ENCODE measurements at places on chromosomes 13 and 19.

DNA sequence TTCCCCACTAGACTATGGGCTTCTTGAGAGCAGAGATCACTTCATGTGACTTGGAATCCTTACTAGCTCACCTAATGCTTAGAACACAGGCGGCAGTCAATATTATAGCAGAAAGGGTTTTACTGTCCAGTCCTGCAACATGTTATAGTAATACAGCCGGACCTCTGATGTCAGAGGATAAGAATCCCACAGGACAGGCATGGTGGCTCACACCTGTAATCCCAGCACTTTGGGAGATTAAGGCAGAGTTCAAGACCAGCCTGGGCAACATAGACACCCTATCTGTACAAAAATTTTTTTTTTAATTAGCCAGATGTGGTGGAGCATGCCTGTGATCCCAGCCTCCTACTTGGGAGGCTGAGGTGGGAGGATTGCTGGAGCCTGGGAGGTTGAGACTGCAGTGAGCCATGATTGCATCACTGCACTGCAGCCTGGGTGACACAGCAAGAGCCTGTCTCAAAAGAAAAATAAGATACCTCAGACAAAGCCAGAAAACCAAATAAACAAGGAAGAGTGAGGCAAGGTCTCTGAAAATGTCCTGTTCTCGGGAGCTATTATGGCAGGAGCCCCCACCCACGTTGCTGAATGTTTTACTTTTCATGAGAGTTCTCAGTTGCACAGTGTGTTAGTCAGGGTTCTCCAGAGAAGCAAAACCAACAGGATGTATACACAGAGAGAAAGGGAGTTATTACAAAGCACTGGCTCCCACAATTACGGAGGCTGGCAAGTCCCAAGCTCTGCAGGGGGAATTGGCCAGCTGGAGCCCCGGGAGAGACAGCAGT, 100.8 kb downstream of the UBL3 start:
- no peak for DNase-seq

DNA sequence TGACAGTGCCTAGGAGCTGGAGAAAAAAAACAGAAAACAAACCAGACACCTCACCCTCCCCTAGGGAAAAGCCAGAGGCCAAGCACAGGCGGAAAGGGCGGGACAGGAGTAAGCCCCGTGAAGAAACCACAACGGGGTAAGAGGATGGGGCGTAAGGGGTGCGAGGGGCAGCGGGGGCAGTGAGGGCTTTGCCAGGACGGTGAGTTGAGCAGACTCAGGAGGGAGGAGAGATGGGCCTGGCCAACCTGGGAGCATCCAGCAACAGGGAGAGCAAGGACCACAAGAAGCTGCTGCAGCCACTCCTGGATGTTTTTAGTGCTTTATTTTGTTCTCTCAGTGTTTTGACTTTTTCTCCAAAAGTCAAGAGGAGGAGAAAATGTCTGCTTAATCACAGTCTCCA, 114.1 kb upstream of the SOX1 start:
- no peak for DNase-seq

DNA sequence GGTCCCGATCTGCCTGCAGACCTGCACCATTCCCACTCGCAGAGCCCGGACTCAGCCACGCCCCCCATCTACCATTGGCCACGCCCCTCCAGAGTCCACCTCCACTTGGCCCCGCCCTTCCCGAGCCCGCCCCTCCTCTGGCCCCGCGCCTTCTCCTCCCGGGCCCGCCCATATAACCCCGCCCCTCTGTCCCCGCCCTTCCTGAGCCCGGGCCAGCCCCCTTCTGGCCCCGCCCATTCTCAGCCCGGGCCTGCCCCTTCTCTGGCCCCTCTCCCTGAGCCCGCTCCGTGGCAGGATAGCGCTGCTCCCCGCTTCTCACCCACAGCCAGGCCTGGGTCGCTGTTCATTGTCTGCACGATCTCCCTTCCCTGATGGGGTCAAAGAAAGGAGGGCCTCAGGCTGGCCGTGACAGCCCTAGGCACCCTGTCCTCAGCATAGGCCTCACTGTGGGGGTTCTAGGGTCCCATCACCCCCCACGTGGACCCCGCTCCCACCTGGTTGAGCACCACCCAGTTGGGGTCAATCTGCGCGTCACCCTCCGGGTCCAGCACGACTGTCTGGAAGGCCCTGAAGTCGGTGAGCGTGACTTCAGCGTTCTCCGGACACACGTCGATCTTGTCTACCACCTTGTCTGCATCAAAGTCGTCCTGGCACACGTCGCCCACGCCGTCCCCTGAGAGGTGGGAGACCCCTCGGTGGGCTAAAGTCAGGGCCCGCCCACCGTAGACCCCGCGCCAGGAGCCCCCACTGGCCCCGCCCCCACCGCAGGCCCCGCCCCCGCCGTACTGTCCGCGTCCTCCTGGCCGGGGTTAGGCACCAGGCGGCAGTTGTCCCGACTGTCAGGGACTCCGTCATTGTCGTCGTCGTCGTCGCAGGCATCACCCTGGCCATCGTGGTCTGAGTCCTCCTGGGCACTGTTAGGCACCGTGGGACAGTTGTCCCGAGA, 5.7 kb downstream of the COMP start:
- DNase-seq, result peak; percentile 81

- no peak for DNase-seq
Observed at GRCh38 chr13:29507356-29507755, 88.1 kb downstream of the SLC7A1 start.

- DNase-seq, result peak; percentile 29
Observed at GRCh38 chr19:10896851-10897526, 25.6 kb downstream of the CARM1 start.

DNA sequence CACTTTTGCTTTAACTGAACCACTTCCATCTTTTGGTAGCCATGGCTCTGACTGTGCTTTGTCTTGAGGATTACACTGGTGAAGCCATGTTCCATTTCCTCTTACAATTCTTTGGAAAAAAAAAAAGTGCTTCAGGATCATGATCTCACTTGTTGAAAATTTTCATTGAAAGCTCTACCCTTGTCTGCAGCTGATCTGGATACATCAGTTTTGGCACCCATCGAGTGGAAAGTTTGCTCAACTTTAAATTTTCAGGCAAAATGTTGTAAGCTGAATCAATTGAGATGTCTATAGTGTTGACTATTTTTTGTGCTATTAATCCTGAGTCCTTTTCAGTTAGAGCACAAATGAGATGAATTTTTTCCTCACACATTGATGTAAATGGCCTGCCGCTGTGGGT, 48.3 kb upstream of the RFXAP start:
- DNase-seq, result no peak

- no peak for DNase-seq
Observed at GRCh38 chr13:32548837-32549236, 10.2 kb upstream of the N4BP2L2 start.

DNA sequence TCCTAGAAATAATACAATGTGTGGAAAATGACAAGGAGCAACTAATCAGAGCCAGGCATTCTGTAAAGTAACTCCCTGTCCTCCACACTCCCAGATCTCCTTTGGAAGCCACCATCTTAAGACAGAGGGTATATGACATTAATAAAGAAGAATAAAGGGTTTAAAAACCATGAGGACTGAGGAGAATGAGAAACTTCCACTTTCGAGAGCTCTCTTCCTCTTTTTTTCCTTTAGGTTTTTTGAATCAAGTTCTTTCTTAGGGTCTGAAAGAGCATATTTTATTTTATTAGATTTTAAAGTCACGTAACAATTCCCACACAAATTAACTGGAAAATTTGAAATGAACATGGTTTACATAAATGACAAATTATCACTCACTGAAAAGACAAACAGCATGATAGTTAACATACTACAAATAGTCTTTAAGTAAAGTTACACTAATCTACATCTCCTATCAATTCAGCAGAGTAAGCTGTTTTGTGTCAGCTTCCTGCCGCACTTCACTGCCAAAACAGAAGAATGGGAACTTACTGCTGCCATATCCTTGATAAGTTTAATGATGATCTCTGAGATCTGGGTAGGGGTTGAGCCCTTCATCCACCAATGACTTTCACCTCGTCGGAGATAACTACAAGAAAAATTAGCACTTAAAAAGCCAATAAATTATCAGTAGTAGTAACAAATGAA, 38.6 kb upstream of the FBXL3 start:
- DNase-seq, result no peak

- DNase-seq, result no peak
Observed at GRCh38 chr13:23765531-23765930, 123.7 kb downstream of the MIPEP start.

DNA sequence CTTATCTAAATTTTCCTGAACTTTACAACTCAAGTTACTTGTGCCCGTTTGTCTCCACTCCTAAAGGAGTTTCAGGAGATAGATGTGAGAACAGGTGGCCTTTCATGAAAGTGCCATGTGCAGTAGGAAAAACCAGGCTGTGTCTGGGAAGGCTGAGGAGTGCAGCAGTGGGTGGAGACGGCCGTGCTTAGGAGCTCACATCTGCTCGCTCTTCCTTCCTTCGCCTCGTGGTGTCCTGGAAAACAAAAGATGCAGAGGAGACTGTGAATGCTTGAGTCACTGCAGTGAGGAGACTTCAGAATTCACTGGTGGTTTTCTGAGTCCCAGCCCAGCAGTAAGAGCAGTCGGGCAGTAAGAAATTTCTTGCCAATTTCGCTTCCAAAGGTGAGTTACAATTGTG, 138.4 kb upstream of the RNF113B start:
- no peak for DNase-seq

DNA sequence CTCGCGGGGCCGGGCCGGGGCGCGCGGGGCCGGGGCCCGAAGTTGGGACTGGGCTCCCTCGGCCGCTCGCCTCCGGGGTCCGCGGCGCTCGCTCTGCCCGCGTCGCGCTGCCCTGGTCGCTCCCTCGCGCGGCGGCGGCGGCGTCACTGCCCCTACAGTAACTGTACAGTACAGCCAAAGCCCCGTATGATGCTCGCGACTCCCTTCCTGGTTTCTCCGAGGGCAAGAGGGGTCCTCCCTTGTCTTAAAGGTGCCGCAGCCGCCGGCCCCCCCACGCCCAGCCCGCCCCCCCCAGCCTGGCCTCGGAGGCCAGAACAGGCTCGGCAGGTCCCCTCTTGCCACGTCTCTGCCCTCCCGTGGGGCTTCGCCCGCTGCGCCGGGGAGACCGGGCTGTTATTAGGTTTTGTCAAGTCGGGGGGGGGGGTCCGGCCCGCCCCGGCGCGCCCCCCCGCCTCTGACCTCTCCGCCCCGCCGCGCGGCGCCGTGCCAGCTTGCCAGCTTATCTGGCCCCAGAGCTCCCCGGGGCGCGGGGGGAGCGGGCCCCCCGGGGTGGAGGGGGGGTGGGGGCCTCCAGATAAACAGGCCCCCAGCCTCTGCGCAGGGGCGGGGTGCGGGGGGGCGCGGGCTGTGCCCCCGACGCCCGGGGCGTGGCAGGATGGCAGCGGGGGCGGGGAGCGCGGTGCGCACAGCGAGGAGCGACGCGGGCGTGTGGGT, at the start of gene ZBTB7A:
ZBTB7A (minus strand) TSS at position 218 of the 714 bp plus-strand sequence. CDS start 11,667 bp downstream, outside the sequence.
- peak; percentile 72 for DNase-seq

DNA sequence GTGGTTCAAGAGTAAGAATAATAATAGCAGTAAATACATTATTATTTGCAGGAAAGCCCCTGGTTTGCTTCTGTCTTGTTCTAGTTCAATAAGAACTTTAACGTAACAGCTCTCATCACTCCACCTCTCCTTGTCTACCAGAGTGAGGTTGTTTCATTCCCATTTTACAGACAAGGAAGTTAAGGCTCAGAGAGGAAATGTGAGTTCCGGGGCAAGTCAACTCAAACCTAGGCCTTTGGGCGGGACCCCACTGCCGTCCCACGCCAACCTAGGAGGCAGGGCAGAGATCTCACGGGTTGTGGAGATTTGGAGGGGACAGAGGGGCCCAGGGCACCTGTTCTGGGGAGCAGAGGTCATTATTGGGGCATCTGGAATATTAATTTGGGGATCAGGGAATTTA, 1.5 kb downstream of the MAP4K1 start:
- DNase-seq, result peak; percentile 48

DNA sequence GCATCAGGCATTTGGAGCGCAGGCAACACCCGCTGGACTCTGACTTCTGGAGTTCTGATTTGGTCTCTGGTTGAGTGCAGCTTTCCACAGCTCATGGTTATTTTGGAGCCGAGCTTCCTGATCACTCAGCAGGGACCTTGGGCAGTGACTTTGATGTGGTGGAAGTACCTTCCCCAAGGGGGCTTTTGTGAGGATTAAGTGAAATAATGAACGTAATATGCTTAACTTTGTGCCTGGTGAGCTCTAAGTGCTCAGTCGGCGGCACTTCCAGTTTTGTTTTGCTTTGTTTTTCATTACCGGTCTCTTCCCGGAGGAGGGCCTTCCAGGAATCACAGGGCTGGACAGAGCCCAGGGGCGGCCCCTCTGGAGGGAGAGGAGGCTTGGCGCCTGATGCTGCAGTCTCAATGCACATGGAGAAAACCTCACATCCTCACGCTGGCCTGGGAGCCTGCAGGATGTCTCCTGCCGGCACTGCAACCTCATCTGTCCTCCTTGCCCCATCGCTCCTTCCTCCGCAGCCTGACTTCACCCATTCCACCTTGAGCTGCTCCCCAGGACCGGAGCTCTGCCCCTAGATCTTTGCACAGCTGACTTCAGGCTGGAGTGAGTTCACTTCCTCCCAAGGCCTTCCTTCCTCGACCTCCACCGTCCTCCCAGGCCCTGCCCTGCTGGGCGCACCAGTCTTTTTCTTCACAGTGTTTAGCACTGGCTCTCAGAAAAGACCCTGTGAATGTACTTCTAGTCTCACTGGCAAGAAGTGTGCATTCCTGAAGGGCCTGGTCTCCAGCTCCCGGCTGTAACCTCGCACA, 1.5 kb downstream of the PLEKHF1 start:
- peak; percentile 62 for DNase-seq

DNA sequence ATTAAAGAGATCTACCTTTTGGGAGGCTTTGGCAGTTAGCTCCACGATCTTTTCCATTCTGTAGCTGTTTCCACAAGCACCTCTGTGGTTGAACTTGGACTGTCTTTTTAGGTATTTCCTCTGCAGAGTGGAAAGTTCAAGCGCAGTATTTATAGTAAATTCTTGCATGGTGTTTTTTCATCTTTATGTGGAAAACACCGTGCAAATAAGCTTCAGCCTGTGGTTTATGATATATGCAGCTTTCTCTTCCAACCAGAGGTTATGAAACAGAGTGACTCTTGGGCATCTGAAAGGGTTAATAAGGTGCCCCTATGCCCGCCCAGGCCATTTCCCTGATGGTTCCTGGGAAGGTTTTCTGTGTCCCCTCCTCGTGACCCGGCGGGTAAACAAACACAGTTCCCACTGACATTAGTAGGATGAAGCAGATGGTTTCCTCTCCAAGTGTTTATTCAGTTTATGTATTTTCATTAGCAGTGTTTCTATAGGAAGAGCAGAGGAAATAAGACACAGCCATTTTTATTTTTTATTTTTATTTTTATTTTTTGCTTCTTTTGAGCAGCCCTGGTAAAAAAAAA, 39.7 kb upstream of the RNF113B start:
- DNase-seq, result no peak

GRCh38 chr13:21014139-21014501, 47.3 kb downstream of the LATS2 start:
- no peak for DNase-seq

All from activated CD4-positive, alpha-beta T cell treated with anti-CD3 and anti-CD28 coated beads, Interleukin-10, Interleukin-2, amounts not matched to agents 100 ng/mL and 50 ng/mL, durations not matched to agents 16 hours and 8 hours (primary cell).